ENCODE measurements at places on chromosomes 6 and 20.

DNA sequence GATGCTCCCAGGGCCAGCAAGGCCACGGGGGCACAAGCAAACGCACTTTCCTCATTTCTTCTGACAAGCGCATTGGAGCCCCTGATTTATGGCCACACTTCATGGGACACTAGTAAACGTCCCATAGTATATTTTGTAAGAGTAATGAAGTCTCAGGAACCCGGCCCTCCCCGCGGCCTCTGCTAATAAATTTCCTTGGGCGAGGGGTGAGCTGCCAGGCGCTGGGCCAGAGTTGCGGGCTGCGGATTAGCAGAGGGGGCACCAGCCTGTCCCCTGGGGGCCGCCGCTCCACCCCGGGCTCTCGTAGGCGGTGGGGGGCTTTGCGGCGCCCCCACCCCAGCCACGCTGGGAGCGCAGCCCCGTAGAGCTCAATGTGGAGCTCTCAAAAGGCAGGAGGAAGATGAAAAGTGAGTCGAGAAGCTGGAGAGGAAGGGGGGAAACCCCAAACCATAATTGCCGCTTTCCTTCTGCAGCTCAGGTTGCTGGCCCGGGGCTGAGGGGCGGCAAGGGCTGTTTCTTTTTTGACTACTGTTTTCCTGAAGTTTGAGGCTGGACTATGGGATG is 173.6 kb downstream of the CDC5L start:
- no peak for DNase-seq

DNA sequence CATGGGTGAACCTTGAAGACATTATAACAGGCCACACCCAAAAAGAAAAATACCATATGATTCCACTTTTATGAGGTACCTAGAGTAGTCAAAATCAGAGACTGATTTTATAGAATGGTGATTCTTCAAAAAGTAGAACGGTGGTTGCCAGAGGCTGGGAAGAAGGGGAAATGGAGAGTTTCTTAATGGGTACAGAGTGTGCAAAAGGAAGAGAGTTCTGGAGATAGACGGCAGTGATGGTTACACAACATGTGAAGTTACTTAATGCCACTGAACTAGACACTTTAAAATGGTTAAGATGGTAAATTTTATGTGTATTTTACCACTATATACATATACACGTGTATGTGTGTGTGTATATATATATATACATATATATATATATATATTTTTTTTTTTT is 80.8 kb downstream of the PRND start:
- no peak for DNase-seq

- DNase-seq, result no peak
Measured at GRCh38 chr6:48290595-48290994, 179.6 kb upstream of the PTCHD4 start.

- no peak for DNase-seq
Measured at GRCh38 chr6:56334937-56335336, 87.6 kb upstream of the COL21A1 start.

- no peak for DNase-seq
Measured at GRCh38 chr6:81241126-81242041, 511.1 kb downstream of the TENT5A start.

- no peak for DNase-seq
Measured at GRCh38 chr20:64244281-64244805, 11.2 kb upstream of the PCMTD2 start.

Measured in mucosa of descending colon (tissue), 3 donors.